ENCODE measurements at places on chromosomes 6 and 20. TPM values are rescaled to one million over a fixed set of nuclear protein-coding genes. Genes with fewer than 3 reads are reported as not detected.

The CNBD2 gene
- total RNA-seq: 3.7 TPM

The DOP1A gene
- total RNA-seq: 2.6 TPM

The B3GALT4 gene
- total RNA-seq: 0.66 TPM

The CST5 gene
- total RNA-seq: not detected

The GSTA4 gene
- 8.0 TPM for total RNA-seq

The GPR63 gene
- 0.26 TPM for total RNA-seq

The BIRC7 gene
- total RNA-seq: 0.99 TPM

The SIRPG gene
- total RNA-seq: not detected

The LGSN gene
- total RNA-seq: 2.3 TPM

The ANKRD6 gene
- total RNA-seq: 1.8 TPM

The LYRM2 gene
- total RNA-seq: 28.3 TPM

The GRIK2 gene
- total RNA-seq: 0.21 TPM

The OPN5 gene
- total RNA-seq: not detected
